Right renal cortex interstitium (tissue), 3 donors: ENCODE measurements at places on chromosomes 1 and 21.

DNA sequence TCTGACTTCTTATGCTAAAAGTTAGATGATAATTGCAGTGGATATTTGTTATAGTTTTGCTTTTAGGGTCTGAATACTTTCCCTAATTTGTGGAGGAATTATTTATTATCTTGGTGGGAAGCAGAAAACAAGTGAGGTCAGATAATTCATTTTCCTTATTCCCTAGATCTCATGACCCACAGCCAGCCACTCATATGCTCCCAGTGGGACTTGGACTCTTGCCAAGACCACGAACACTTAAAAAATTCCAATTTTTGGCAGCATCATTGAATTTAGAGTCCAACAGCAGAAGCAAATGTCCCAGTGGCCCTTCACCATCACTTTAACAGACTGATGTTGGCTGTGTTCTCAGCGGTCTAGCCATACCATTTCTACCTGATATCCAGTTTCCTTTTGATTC lies 204.2 kb downstream of the HMCN1 start:
- DNase-seq: no peak

- DNase-seq: peak; percentile 93
Measured at GRCh38 chr1:45686288-45687013, at the start of gene GPBP1L1. GPBP1L1 (minus strand) TSS chr1:45686533; CDS start chr1:45659087, 27,446 bp downstream.

GRCh38 chr1:14597343-14598006 lies 1.0 kb upstream of the KAZN start:
- no peak for DNase-seq

DNA sequence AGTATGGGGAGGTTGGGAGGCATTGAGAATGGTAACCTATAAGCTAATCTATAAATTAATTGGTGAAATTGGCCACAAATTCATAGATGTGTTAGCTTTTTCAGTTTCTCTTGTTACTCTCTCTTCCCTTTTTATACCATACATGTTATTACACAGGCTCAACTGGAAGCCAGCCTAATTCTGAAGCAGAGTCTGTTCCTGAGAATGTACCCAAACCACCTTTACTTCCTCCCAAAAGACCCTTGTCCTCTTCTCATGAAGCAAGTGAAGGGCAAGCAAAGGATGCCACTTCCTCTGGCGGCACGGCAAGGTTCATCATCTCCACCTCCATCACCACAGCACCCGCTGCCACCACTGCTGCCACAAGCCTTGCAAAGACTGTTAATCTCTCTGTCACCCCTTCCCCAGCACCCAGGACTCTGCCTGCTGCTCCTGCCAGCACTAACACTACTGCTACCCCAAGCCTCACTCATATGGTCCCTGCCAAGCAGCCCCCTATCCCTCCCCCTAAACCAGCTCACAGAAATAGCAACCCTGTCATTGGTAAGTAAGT lies 39.5 kb upstream of the RCC1 start:
- no peak for DNase-seq

- DNase-seq: no peak
Measured at GRCh38 chr1:114002492-114003239, 23.4 kb downstream of the OLFML3 start.

DNA sequence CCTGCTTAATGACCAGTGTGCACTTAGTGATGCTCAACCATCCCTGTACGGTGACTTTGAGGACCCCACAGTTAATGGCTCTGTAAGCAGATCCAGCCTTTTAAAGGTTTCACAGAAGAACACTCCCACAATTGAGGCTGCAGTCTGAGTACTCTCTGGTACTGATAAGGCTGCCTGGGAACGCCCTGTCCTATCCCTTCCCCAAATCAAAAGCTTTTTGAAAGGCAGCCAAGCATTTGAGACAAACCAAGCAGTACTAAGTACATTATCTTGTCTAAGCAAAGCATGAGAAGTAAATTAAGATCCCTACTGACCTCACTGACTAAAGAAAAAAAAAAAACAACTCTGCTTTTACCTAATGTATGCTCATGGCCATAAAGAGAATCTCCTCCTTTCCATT lies 60.7 kb downstream of the SH3GLB1 start:
- no peak for DNase-seq

- no peak for DNase-seq
Measured at GRCh38 chr1:209761011-209761635, 5.3 kb downstream of the TRAF3IP3 start.

DNA sequence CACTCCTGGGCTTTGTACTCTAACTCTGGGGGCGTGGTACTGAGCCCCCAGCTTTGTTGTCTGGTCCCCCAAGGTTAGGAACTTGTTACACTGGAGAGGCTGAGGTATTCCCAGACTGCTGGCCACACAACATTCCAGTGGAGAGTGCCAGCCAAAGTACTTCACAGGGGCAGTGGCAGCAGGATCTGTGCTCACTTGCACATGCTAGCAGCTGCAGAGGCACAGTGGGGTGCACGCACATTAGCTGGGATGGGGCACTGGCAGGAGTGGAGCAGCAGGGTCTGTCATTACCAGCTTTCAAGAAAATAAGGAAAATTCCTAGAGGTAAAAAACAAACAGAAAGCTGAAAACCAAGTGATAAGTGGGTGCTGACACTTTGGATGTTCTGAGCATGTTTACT lies 31.0 kb downstream of the ZNF691 start:
- DNase-seq: no peak

DNA sequence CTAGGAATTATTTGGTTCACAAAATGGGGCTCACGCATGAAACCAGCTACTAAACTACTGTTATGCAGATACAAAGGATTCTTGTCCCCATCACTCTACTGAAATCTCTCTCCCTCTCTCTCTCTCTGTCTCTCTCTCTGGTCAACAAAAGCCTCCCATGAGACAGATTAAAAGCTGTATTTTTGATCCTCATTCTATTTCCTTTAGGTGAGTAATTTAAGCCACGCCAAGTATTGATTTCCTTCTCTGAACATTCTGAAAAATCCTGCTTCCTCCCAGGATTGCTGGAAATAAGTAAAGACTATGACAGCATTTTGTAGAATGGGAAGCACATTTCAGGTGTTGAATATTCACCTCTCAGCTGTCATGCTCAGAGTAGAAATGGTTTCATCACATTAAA lies 43.7 kb downstream of the PRDX6 start:
- no peak for DNase-seq

GRCh38 chr1:58622571-58622970 lies 45.5 kb upstream of the TACSTD2 start:
- no peak for DNase-seq

DNA sequence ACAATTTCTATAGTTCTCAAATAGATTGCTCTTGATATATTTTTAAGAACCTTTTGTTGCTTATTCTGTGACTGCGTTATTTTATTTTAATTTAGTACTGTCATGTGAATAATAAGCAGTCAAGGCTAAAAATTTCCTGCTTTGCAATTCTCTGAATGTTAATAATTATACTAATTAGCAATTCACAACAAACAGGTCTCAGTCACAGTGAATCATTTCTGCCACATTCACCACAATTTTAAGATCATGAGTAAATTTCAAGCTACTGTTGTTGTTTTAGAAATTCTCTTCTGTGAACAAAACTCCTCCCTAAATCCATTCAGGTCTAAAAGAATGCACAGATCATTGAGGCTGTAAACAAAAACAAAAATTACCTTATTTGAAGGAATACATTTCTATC lies 339.6 kb upstream of the DPYD start:
- DNase-seq: no peak

- DNase-seq: no peak
Measured at GRCh38 chr1:208205216-208206013, 38.8 kb downstream of the PLXNA2 start.

- DNase-seq: no peak
Measured at GRCh38 chr1:199085903-199086302, 447.1 kb downstream of the PTPRC start.

DNA sequence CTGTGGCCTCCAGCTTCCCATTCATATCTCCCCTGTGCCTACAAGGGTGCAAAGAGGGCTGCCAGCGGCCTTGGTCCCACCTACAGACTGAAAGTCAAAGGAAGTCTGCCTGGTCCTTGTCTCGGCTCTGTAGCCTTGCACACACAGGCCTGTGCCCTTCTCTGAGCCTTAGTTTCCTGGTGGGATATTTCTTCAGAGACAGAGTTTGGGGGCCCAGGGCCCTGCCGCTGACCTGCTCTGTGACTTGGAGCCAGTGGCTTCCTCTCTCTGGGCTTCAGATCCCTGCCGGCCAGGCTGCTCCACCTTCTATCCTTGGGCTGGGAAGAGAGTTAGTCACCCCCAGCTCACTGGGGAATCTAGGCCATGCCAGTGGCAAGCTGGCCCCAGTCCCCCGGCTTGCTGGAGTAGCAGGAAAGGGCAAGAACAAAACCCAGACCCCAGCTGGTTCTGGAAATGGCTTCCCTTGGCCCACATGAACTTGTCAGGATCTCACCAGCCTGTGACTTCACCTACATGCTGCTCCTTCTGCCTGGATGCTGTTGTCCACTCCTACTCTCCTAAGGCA lies 1.0 kb upstream of the TMEM61 start:
- DNase-seq: no peak

GRCh38 chr1:234499943-234500245 lies 20.9 kb upstream of the TARBP1 start:
- no peak for DNase-seq

DNA sequence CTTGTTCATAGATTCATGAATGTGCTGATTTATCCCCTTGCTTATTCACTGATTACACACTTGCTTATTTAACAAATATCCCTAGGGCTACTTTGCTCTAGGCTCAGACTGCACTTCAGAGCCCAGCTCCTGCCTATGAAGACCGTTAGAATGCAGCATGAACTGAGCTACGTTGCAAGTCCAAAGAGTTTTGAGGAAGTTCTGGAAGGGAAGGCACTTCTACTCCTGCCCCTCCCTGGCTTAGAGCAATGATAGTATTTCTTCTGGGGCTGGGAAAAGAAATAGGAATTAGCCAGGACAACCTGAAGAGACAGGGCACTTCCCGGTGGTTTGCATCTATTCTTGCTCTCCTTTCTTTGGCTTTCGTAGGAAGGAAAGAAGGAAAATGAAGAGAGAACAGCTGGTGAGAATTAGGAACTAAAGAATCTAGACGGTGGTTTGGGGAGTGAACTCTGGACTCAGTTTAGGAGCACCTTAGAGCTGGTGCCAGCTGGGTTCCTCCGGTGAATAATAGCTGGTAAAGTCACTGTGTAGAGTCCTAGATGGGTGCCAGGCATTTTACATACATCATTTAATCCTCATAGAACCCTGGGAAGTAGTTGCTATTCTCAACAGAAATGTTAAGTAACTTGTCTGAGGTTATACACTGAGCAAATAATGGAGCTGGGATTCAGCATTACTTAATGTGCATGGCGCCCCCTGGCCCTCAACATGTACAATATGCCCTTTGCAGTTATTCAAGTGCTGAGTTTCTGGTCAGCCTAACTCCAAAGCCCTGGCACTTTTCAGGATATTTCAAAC lies 65.9 kb downstream of the NDUFS5 start:
- DNase-seq: no peak

GRCh38 chr1:5370311-5370710 lies 621.9 kb downstream of the NPHP4 start:
- no peak for DNase-seq

GRCh38 chr1:40944326-40944725 lies 35.2 kb upstream of the CTPS1 start:
- no peak for DNase-seq
